Muscle of leg (tissue), 16 donors: ENCODE measurements at places on chromosomes 4 and X. TPM values are rescaled to one million over a fixed set of nuclear protein-coding genes. Genes with fewer than 3 reads are reported as not detected.

Gene ASB9
- 3.6 TPM for total RNA-seq

GRCh38 chr4:137238456-137239162, 293.7 kb downstream of the PCDH18 start:
- H3K4me1 ChIP-seq, result no peaks in the 10 kb centered on the region
- no peak overlapping the region for H3K4me3 ChIP-seq
- no peaks in the 10 kb centered on the region for H3K27me3 ChIP-seq

Gene NMU
- 1.2 TPM for total RNA-seq

GRCh38 chrX:112840382-112841113, at the start of gene AMOT:
TSS of gene AMOT (minus strand) at chrX:112840831. CDS start at chrX:112823126, 17,705 bp downstream.
- H3K36me3 ChIP-seq, result no peaks in the 10 kb centered on the region
- peak within 1 kb of the TSS; percentile 94 for H3K27ac ChIP-seq
- peak; percentile 94 for DNase-seq
- H3K4me3 ChIP-seq, result peak within 1 kb of the TSS; percentile 74
- peaks cover 42% of the 10 kb centered on the region for H3K27me3 ChIP-seq

DNA sequence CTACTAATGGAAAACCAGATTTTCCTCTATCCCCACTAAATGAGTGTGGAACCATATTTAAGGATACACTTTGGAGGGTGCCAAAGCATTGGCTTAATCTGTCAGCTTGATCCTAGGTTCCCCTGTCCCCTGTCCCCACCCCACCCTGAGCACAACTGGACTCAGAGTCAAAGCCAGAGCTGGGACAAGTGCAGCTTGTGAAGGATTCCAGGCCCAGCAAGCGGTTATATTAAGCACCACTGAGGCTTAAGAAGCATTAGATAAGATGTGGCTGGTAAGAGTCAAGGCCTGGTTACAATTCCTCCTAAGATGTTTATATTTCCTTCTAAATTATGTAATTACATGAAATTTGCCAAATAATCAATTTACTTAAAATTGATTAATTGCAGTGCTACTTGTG, 350.0 kb upstream of the GATB start:
- DNase-seq, result no peak
- no peaks in the 10 kb centered on the region for H3K27me3 ChIP-seq
- H3K4me1 ChIP-seq, result peaks cover 33% of the 10 kb centered on the region
- H3K36me3 ChIP-seq, result no peaks in the 10 kb centered on the region

DNA sequence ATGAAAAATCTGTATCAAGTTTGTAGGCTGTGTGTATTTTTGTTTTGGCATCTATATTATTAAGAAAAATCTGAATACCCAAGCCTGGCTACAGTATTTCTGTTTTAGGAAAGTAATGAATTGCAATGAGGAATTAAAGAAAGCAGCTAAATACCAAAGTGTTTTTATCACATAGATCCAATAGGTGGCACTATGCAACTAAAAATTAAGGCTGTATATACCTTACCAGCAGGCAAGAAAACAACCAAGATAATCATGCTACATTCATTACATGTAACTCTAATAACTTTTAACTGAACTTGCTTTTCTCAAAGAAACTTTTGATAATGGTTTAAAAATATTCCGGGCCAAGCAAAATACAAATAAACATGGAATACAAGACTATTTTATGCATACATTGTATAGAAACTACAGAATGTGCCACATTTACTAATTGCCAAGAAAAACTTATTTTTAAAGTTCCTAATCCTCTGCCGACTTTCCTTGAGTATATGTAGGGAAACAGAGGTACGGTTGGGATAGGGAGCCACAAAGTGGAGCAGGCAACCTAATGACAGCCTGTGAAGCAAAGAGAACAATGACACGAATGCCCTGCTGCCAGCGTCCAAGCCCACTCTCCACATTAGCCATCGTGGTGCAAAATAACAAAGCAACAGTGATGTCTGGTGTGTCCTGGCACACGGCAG, 63.7 kb downstream of the SEC24D start:
- no peak overlapping the region for H3K4me3 ChIP-seq
- no peaks in the 10 kb centered on the region for H3K27me3 ChIP-seq
- H3K27ac ChIP-seq, result no peak overlapping the region
- peak; percentile 66 for DNase-seq

- no peaks in the 10 kb centered on the region for H3K27me3 ChIP-seq
- H3K36me3 ChIP-seq, result no peaks in the 10 kb centered on the region
- H3K4me1 ChIP-seq, result no peaks in the 10 kb centered on the region
- no peak overlapping the region for H3K4me3 ChIP-seq
Measured at GRCh38 chrX:34584781-34585180, 72.3 kb downstream of the TMEM47 start.

DNA sequence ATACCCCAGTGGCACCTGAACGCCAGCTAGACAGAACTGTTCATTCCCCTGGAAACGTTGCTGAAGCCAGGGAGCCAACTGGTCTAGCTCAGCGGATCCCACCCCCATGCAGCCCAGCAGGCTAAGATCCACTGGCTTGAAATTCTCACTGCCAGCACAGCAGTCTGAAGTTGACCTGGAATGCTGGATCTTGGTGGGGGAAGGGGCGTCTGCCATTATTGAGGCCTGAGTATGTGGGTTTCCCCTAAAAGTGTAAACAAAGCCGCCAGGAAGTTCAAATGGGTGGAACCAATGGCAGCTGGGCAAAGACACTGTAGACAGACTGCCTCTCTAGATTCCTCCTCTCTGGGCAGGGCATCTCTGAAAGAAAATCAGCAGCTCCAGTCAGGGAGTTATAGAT, 213.0 kb downstream of the NKX6-1 start:
- no peaks in the 10 kb centered on the region for H3K27me3 ChIP-seq
- H3K27ac ChIP-seq, result no peak overlapping the region
- no peak for DNase-seq
- no peaks in the 10 kb centered on the region for H3K4me1 ChIP-seq

- H3K36me3 ChIP-seq, result no peaks in the 10 kb centered on the region
- peak; percentile 16 for DNase-seq
- H3K27ac ChIP-seq, result no peak overlapping the region
- H3K27me3 ChIP-seq, result peaks cover 12% of the 10 kb centered on the region
Measured at GRCh38 chrX:136608295-136608933, 39.5 kb upstream of the CD40LG start.

DNA sequence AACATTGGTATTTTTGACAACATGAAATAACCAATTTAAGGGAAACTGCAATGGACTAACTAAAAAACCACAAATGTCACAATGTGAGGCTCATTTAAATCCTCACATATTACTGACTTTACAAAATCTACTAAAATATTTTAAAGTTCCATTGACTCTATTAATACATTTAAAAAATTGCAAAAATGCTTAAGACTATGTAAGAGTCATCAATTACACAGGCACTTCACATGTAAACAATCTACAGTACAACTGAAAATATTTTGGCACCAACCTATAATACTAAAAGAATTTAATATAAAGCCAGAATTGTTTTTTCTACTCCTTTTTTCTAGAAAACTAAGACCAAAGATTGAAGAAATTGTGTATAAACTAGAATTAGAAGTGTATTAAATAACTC, 76.8 kb upstream of the RBMXL3 start:
- no peak overlapping the region for H3K4me3 ChIP-seq
- H3K27ac ChIP-seq, result no peak overlapping the region
- H3K27me3 ChIP-seq, result no peaks in the 10 kb centered on the region
- H3K36me3 ChIP-seq, result no peaks in the 10 kb centered on the region
- H3K4me1 ChIP-seq, result no peaks in the 10 kb centered on the region
